ENCODE measurements at places on chromosomes 1 and 21.

GRCh38 chr1:155255243-155256007 is at the start of gene ENTREP3:
Gene ENTREP3, minus strand, starts transcription at chr1:155255483. Its CDS starts 606 bp downstream, at chr1:155254877.
- DNase-seq, result peak; percentile 42

- DNase-seq, result no peak
These were observed 283.8 kb upstream of the DAB1 start for GRCh38 chr1:57707631-57708030.

DNA sequence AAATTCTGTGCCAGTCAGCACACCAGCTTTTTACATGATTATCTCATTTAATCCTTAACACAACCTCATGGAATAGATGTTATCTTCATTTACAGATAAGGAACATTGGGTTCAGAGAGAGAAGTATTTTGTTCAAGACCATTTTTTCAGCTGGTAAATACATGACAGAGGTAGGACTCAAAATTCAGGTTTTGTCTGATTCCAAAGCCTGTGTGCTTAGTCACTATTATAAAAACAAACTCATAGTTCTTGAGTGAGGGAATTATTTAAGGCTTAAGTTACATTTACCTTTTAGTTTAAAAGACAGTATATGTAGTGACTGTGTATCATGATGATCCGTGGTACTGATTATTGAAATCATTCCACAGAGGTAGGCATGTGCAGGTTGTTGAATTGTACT is 125.2 kb downstream of the MAGI3 start:
- DNase-seq, result no peak

GRCh38 chr1:7669559-7670311 is 101.4 kb upstream of the VAMP3 start:
- DNase-seq, result no peak

GRCh38 chr1:161427733-161428516 is 60.2 kb upstream of the CFAP126 start:
- no peak for DNase-seq
